Renal cortex interstitium (tissue), 15 donors: ENCODE measurements at places on chromosomes 1 and 21. TPM values are rescaled to one million over a fixed set of nuclear protein-coding genes. Genes with fewer than 3 reads are reported as not detected.

GRCh38 chr1:39110882-39111281, 84.7 kb downstream of the NDUFS5 start:
- DNase-seq, result no peak

DNA sequence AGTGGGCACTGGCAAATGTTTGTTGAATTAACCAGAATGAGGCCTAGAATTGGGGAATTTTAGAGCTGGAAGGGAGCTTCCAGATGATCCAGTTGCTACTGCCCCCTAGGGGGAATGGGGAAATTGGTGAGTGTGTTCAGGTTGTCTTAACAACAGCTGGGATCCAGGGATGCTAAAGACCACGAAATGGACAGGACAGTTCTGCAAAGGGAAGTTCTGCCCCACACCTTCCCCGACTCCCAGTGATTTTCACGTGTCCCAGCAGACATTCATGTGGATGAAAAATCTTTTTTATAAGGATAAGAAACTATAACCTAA, 33.9 kb downstream of the TRIM62 start:
- DNase-seq, result no peak

GRCh38 chr1:46341222-46342083, 846 bp downstream of the NSUN4 start:
- DNase-seq, result no peak

SLC2A5 gene
- 0.87 TPM for polyA plus RNA-seq

DNA sequence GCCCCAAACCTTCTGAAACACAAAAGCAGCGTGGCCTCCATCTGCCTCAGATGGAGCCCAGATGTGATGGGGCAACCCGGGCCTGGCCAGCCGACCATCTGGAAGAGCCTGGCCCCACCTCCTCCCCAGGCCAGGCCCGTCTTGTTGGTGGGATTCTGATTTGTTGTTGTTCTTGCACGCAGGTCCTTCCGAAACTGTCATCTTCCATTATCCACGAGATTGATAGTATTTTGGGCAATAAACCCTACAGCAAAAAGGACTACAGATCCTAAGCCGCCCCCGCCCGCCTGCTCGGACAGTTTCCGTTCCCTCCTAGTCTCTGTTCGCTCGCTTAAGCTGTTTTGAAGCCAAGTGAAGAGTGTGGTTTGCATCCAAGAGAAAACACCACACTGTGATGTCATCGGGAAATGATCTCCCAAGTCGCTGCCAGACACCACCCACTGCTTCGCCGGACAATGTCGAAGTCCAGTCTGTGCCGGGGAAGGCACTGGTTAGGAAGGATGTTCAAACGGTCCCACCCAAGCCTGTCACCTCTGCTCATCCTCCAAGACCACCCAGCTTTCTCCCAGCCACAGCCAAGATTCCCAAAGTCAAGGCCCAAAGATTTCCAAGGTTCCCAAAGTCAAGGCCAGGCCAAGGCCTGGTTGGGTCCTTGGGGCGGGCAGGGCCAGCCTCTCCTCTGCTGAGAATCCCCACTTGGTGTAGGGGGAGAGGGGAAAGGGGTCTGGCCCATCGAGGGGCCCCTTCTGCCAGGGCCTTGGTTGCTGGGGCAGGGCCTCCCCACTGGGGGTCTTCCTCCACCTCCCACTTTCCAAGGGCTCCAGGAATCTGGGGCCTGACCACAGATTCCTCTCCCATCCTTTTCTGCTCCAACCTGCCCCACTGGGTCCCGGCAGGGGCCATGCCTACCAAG, 52.9 kb downstream of the KCNAB2 start:
- no peak for DNase-seq

DNA sequence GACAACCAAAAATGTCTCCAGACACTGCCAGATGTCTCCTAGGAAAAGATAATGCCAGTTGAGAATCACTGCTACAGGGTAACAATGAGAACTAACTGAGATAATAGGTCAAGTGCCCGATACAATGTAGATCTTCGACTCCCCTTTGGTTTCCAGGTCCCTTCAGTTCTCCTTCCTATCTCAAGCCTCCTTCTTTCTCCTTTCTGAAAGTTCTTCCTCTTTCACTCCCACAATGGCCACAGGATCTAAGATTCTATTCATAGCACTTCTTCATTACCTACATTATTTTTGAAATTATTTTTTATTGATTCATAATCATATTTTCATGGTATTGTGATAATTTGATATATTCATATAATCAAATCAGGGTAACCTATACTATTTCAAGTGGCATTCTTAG, 6.3 kb downstream of the PFDN2 start:
- DNase-seq, result no peak

DNA sequence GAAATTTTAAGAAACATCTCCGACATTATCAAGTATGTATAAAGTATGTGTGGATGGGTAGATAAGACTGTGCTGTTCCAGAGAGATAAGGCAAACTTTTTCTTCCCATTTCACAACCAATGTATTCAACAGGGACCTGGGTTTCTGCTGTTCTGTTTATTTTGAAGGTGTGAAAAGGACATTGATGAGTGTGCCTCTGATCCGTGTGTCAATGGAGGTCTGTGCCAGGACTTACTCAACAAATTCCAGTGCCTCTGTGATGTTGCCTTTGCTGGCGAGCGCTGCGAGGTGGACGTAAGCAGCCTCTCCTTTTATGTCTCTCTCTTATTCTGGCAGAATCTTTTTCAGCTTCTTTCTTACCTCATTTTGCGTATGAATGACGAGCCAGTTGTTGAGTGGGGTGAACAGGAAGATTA, 174.0 kb downstream of the CRB1 start:
- DNase-seq, result no peak

DNA sequence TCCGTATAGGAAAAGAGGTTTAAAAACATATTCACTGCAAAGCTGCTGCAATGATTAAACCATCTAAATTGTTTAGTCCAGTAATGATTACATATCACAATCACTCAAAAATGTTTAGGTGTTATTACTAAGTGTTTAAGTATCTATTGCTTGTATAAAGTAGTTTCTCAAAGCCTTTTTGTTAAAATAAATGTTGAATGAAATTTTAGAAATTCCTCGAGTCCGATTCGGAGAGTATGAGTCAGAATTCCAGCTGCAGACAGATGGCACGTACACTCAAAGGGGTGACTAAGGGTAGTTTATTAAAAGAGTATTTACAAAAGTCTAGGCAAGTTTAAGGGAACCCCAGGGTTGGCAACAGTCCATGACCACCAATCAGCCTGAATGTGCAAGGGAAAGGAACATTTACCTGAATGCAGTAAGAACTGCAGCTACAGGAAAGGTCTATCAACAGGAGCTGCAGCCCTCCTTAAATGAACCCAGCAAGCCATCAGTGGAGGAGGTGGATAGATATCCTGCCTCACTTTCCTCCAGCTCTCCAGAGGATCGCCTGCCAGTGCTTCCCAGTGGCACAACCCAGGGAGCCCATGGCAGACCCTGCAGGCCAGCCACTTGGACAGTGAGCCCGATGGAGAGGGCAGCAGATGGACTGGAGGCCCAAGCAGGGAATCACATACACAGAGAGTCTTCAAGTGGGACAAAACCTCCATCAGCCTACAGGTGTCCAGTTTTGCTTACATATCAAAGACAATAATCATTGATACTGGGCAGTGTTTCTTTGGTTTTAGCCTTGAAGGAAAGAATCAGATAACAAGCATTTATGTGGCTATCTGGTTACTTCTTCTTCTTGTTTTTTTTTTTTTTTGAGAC, 92.1 kb upstream of the SLC44A3 start:
- DNase-seq, result no peak

DNA sequence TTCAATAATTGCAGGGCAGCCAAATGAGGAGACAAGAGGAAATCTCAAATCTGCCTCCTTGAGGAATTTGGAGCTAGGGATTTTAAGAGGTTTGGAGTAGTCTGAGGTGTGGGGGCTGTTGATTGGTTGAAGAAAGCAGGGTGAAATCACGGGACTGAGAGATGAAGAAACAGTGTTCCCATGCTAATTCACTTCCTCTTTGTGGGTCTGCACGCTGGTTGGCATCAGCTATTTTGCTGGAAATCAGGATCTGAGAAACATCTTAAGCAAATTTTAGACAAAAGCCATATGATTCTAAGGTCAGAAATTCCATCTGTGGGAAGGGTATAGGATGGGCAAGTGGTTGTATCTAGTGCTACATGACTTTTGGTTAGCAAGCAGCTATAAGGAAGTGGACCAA, 107.1 kb upstream of the PAXBP1 start:
- no peak for DNase-seq

TRNP1 gene
- polyA plus RNA-seq, result 4.7 TPM

GRCh38 chr21:35100349-35100811, 51.3 kb upstream of the RUNX1 start:
- no peak for DNase-seq

DNA sequence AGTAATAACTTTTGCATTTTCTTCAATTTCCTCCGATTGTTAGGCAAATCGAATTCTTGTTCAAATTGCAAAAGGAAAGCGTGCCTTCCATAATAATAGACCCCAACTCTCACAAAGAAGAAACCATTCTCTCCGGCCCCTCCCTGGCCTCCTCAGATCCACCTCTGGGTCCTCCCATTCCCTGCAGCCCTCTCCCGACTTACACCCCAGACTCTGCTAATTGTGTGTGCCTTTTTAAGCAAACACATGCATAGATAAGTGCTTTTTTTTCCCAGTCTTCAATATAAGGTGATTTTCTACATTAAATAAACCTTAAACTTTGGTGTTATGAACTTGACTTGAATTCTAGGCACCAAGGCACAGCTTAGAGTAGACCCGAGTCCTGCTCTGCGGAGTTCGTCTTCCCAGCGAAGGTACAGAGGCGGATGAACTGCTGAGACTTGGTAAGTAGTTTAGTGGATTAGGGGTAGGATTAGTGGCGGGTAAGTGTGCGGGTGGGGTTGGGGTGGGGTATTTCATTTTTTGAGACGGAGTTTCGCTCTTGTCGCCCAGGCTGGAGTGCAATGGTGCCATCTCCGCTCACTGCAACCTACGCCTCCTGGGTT, 1.5 kb downstream of the L1TD1 start:
- DNase-seq, result no peak

CLDN17 gene
- polyA plus RNA-seq, result not detected

DNA sequence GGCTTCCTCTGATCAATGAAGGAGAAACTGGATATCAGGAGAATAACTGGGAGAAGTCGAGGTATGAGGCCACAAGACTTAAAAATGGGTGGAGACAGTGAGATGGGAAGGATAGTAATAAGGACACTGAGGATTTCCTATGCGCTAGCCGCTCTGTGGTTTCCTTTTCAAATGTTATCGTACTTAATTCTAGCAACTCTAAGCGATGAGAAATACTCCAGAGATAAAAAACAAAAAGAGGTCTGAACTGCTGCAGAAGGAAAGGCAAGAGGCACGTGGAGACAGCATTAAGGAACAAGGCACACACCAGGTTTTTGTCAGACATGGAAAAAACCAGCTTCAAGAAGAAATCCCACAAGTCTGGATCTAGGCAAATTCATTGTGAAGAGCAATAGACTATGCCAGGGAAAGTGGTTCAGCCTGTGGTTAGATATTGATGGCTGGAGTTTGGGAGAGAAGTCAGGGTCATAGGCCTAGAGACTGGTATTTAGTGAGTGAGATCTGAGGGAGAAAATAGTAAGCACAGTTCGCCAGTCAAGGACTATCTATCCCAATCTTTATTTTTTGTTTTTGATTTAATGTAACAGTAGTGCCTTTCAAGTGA, 5.3 kb downstream of the CLCA2 start:
- no peak for DNase-seq

NUP210L gene
- 0.04 TPM for polyA plus RNA-seq
